ENCODE measurements at places on chromosomes 1 and 21.

DNA sequence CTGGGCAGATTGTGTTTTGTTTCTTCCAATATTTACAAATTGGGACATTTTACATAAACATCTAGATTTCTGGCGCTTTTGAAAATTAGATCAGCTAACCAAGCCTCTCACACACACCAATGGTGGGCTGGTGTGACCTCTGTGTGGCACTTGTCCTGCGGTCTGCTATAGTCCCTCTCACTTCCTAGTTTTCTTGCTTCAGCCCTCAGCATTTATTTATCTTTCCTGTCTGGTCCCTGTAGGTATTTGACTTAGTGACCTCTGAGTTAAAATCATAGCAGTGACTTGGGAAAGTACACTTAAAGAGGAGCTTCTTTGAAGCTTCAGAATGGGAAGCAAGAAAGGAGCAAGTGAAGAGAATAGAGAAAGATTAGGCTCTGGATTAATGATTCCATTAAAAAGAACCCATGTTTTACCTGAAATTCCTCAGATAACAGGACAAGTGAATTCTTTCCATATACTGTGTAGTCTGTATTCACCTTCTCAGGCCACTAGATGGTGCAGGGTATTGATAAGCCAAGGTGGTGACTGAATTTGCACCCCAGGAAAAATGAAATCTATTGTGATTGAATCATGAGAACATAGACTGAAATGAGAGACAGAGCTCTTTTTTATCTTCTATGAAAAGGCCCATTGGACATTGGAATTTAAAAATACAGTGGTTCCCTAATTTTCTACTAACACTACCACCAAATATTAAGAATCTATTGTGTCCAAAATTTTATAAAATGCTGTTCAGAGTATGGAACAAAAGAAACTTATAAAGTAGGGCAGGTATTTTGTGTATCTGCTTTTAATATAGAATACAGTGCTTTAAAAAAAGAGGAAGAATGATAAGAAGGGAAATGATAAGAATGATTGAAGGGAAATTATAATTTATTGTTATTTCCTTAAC lies 7.1 kb upstream of the DIPK1A start:
- no peak for DNase-seq

GRCh38 chr1:169568497-169568896 lies 17.8 kb downstream of the F5 start:
- DNase-seq, result no peak

DNA sequence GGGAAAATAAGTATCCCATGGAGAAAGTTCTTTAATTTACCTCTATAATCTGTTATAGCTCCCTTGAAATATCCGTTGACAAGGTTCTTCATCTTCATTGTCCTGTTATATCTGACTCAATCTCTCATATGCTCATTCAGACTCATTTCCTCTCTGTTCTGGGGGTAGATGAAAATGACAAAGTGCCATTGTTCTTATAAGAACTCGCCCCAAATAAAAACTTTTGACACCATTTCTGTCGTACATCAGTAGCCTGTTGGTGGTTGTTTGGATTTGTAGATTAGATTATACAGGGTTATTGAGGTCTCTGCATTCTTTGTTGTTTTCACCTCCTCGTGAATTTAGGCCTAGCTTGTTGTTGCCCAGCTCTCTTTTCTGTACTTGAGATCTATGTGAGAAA lies 55.2 kb upstream of the IPO9 start:
- DNase-seq, result no peak

GRCh38 chr1:10204003-10204642 lies 6.2 kb upstream of the KIF1B start:
- DNase-seq, result no peak

DNA sequence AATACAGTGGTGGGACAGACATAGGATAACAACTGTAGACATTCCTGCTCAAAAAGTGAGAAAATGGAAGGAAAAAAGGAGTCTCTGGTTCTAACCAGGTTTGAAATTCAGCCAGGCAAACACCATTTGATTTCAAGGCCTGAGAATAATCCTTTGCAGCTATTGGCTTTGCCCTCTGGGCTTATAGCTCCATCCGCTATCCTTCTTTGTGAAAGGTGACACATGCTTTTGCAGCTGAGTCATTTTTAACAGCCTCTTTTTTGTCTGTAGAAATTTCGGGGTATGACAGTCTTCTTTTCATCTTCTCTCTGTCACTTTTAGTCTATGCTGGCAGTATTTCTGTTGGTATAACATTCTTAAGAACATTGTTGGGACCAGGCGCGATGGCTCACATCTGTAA lies 16.2 kb downstream of the SDHC start:
- no peak for DNase-seq

DNA sequence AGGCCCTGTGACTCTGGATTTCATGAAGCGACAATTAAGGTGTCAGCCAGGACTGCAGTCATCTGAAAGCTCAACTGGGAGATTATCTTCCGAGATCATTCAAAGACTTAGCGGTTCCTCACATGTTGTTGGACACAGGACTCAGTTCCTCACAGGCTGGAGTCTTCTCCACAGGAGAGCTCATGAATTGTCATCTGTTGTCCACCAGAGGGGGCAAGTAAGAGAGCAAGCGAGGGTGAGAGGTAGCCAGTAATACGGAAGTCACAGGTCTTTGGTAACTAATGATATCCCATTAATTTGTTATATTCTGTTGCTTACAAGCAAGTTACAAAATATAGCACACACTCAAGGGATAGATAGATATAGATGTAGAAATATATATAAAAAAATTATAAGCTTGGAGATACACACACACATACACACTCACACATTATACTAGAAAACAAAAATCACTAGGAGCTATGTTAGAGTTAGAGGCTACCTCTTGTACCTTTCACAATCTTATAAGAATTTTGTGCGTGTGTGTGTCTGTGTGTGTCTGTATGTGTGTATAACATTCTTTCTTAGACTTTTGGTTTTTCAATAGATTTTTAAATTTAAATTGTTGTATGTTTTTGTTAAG lies 1695.3 kb downstream of the BRINP3 start:
- peak; percentile 48 for DNase-seq

DNA sequence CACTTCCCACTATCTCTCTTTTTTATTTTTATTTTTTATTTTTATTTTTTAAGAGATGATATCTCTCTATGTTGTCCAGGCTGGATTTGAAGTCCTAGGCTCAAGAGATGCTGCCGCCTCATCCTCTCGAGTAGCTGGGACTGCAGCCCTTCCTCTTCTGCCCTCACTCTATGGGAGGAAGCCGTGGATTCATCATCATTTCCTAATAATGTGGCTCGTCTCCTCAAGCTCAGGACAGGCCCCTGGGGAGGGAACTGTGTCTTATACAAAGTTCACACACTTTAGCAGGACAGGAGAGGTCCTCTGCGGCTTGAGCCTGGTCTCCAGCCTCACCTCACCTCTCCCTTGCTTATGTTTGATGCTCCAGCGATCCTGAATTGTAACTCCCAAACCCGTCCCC lies 16.5 kb upstream of the IFFO2 start:
- peak; percentile 54 for DNase-seq

GRCh38 chr1:91784191-91784590 lies 101.8 kb downstream of the TGFBR3 start:
- DNase-seq, result no peak

GRCh38 chr1:25774921-25775771 lies 24.8 kb upstream of the SELENON start:
- DNase-seq, result no peak

DNA sequence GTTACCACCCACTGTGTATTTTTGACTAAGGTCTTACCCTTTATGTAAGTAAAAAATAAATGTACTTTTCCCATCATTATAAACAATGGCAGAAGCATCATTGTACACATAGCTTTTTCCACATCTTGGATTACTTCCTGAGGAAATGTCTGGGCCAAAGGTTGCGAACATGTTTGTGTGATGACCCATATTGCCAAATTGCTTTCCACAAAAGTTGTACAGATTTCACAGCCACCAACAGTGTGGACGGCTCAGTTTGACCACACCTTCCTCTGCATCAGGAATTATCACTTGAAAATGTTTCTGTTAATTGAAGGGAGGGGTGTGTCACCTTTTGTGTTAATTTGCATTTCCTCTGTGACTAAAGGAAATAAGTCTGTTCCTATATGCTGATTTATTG lies 25.7 kb downstream of the AKNAD1 start:
- DNase-seq, result peak; percentile 55

GRCh38 chr1:41983451-41983850 lies 64.7 kb upstream of the HIVEP3 start:
- no peak for DNase-seq

GRCh38 chr1:32413507-32414185 lies 19.4 kb upstream of the BSDC1 start:
- peak; percentile 67 for DNase-seq

DNA sequence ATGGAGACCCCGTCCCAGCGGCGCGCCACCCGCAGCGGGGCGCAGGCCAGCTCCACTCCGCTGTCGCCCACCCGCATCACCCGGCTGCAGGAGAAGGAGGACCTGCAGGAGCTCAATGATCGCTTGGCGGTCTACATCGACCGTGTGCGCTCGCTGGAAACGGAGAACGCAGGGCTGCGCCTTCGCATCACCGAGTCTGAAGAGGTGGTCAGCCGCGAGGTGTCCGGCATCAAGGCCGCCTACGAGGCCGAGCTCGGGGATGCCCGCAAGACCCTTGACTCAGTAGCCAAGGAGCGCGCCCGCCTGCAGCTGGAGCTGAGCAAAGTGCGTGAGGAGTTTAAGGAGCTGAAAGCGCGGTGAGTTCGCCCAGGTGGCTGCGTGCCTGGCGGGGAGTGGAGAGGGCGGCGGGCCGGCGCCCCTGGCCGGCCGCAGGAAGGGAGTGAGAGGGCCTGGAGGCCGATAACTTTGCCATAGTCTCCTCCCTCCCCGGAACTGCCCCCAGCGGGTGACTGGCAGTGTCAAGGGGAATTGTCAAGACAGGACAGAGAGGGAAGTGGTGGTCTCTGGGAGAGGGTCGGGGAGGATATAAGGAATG lies 505 bp downstream of the LMNA start:
- no peak for DNase-seq
